ENCODE measurements at places on chromosomes 11 and 22.

- DNase-seq, result no peak
These were observed 52.5 kb upstream of the CARD18 start for GRCh38 chr11:105192115-105192514.

- DNase-seq, result no peak
These were observed 26.7 kb downstream of the NNMT start for GRCh38 chr11:114322934-114323333.

- DNase-seq, result no peak
These were observed 23.7 kb upstream of the CBX7 start for GRCh38 chr22:39176143-39176713.

- no peak for DNase-seq
These were observed 29.8 kb downstream of the ZC3H12C start for GRCh38 chr11:110123003-110123402.

- no peak for DNase-seq
These were observed 3.4 kb downstream of the DEPDC5 start for GRCh38 chr22:31757265-31757664.

DNA sequence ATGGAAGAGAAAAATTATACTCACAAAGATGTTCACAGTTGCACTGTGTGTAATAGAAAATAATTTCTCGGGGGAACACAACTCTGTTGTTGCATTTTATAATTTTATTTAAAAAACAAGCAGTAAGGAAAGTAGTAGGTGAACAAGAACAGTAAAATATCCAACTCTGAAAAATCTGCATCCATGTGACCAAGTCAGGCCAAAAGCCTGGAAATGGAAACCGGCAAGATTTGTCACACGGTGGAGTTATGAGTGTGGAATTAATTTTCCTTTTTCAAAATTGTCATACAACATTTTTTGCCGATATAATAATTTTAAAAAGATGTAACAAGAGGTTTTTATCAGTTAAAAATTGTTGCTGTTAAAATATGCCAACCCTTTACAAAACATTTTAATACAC, 1421.5 kb downstream of the BRD1 start:
- DNase-seq, result no peak

Measured in Panc1 (cell line).